ENCODE measurements at places on chromosomes 11 and 22.
A peak's percentile ranks its signal among the peaks of the same experiment; 100 is the strongest.

DNA sequence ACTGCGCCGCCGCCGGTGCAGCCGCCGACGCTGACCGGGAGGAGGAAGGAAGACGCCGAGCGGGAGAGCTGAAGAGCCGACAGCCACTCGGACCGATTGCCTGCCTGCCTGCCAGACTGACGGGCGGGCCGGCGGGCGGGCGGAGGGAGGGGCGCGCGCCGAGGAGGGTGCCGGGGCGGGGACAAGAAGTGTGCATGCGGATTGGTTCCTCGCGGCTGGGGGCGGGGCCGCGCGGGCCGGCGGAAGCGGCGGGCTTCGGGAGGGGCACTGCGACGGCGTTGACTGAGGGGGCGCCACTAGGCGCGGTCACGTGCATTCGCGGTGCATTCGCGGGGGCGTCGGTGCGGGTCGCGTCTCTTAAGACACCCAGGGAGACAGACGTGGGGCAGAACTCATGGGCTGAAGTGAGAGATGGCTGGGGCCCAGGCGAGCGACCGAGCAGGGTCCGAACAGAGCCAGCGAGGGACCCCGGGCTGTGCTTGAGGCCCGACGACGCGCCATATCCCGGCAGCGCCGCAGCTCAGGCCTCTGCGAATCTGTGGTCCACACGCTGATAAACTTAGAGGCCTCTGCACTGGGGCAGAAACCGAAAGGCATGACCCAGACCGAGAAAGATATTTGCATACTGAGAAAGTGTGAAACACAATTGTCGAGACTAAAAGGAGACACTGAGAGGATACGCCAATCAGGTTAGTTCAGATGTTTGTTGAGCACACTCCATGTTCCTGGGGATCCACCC lies at the start of gene MAPK1:
Gene MAPK1, minus strand, starts transcription at position 118 of the 739 bp plus-strand sequence. CDS start 205 bp downstream, outside the sequence.
- peak; percentile 94 for DNase-seq

DNA sequence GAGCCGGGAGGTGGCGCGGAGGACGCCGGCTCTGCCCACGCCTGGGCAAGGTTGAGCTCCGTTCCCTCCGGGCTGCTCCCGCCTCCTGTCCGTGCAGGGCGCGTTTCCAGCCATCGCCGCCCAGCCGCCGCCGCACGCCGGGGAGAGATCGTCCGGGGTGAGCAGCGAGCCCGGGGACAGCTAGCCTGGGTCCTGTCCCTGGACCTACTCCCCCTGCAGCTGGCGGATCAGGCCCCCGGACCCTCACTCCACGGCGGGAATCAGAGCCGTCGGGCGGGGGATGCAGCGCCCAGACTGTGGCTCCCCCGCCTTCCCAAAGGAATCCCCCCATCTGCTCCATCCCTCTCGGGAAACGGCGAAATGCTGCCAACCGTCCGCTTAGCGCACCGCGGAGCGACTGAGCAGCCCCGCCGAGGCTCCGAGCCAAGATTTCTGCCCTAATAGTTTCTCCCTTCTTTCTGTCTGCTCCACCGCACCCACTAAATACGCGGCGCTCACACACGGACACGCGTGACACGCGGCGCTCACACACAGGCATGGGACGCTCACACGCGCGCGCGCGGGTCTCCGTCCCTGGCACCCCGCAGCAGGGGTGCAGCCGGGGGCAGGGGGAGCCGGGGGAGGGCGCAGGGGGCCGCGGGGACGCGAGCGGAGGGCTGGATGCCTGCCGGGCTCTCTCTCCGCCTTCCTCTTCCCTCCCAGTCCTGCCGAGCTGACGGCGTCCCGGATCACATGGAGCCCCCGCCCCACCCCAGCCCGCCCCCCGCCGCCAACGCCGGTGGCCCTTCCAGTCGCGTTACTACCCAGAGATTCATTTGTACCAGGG lies at the start of gene KCNJ5:
Gene KCNJ5, plus strand, starts transcription at position 814 of the 826 bp plus-strand sequence. CDS start 19,918 bp downstream, outside the sequence.
- DNase-seq, result peak; percentile 27

DNA sequence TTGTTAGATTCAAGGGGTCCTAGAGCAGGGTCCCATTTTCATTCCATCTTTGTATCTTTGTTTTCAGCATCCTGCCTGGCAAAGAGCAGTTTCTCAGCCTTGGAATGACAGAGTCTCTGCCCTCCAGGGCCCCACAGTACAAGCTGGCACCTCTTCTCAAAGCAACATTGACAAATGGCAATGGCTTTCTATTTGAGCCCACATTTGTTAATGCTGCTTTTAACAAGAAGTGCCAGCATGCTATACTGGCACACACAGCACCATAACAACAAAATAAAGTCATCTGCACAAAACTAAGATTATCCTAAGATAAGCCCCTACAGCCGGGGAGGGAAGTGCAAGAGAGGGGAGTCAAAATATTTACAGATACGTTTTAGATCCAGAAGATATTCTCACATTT lies 309.7 kb upstream of the C11orf87 start:
- no peak for DNase-seq

DNA sequence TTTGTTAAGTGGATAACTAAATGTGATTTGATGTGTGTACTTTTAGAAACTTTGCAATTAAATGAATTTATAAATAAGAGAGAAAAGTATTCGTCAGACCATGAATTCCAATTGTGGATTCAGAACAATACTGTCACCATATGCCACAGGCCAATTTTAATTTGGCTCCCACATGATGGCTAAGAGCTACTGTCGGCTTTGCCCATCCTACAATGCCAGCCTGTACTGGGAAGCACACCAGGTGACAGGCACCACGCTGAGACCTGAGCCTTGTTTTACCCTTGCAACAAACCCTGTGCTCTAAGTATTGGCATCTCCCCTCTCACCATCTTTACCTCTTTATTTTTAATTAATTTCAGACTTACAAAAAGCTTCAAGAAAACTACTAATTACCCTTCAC lies 14.0 kb downstream of the RAB30 start:
- no peak for DNase-seq

GRCh38 chr11:117873828-117874125 lies 2.7 kb downstream of the FXYD6 start:
- no peak for DNase-seq

GRCh38 chr22:48802576-48802975 lies 1025.1 kb downstream of the BRD1 start:
- DNase-seq, result no peak

GRCh38 chr11:92841719-92842118 lies 127.7 kb upstream of the MTNR1B start:
- no peak for DNase-seq

DNA sequence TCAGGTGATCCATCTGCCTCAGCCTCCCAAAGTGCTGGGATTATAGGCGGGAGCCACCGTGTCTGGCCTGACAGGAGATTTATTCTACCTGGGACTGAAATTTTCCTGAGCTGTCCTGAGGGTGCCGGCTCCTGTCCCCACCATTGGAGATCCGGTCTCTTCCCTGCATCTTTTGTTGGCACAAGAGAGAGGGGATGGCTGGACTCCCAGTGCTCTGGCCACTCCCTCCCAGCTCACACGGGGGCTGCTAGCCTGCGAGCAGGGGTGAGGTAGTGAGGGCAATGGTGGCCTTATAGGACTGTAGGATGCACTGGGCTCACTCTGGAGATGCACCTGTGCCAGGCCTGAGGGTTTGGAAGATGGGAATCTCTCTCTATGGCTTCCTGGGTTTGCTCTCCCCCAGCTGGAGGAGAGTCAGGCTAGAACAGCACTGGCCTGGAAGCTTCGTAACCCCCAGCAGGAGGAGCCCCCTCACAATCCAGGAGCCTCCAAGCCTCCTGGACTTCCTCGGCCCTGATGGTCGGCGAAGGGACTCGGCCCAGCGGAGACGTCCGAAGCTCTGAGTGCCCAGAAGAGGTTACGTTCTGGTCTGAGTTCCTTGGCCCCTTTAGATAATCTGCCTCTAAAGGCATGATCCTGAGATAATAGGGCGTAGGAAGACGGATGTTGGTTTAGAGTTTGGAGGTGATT lies 106.4 kb downstream of the NECTIN1 start:
- no peak for DNase-seq

DNA sequence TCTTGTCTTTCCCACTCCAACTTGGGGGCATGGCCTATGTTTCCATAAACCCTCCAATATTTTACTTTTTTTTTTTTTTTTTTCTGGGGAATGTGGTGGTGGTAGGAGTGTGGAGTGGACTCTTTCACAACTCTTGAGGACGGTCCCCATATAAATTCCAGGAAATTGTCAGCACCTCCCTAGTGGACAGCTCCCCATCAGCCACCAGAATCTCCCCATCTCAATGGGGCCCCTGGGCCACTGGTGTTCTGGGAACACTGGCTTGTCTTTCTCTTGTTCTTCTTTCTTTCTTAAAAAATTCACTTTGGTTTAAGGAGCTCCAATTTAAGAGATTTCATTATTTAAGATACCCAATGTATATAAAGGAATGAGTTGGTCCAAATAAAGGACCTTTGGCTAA lies 74.1 kb downstream of the ADM start:
- DNase-seq, result no peak

GRCh38 chr11:61507962-61508861 lies at the start of gene LRRC10B:
Gene LRRC10B (plus strand): TSS chr11:61508749. CDS start chr11:61508999, 250 bp downstream.
- peak; percentile 31 for DNase-seq

Measured in activated T-cell treated with anti-CD3 and anti-CD28 coated beads, Interleukin-2, amount 50 U/mL, for 1 hour (primary cell).